Activated naive CD8-positive, alpha-beta T cell treated with anti-CD3 and anti-CD28 coated beads, Interleukin-2, amount 50 U/mL, for 24 hours (primary cell): ENCODE measurements at places on chromosomes 4 and X.

DNA sequence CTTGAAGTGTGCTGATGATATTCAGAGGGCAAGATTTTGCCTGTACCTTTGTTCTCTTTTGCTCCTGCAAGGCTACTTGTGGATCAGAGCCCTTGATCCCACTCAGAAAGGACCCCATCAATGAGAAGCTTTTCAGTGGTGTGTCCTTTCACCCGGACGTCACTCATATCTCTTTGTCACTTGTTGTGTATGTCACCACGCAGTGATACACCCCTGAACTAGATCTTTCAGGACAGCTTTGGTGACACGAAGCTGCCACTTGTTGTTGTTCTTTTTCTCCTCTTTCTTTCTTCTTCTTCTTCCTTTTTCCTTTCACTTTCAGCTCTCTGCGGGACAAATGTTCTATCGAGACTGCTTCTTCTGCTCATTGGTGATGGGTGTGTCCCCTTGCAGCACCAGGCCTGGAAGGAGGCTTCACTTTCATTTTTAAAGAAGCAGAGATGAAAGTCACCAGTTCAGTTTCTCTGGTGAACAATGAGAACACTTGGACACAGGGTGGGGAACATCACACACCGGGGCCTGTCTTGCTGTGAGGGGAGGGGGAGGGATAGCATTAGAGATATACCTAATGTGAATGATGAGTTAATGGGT is 83.6 kb downstream of the NBDY start:
- DNase-seq, result no peak

DNA sequence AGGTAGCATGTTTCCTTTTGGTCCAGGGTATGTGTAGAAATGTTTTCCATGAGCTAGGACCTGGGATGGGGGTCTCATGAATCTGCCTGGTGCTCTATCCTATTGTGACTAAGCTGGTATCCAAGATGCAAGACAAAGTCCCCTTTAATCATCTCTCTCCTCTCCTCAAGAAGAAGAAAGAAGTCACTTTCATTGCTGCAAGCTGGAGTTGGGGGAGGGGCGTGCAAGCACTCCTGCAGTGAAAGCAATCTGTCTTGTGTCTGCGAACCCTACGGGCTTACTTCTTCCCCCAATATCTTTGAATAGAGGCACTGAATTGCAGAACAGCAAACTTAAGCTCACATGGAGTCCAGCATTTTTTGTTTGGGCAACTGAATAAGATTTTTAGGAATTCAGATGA is 27.2 kb upstream of the GRPR start:
- DNase-seq, result no peak

DNA sequence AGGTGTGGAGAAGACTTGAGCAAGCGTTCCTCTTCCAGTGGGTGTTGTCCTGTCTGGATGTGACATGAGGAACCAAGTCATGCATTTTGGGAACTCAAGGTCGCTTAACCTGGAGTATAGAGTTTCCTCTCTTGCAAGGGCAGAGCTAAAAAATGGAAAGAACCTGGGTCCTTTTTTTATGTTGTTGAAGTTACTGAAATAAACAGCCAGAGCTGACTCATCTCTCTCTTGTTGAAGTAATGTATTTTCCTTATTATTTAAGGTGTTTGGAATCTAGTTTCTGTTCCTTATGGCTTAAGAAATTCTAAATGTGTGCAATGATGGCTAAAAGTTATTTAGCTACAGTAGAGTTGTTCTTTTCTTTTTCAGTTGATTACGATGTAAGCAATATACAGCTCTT is 314.5 kb downstream of the CAMK2D start:
- DNase-seq, result no peak

DNA sequence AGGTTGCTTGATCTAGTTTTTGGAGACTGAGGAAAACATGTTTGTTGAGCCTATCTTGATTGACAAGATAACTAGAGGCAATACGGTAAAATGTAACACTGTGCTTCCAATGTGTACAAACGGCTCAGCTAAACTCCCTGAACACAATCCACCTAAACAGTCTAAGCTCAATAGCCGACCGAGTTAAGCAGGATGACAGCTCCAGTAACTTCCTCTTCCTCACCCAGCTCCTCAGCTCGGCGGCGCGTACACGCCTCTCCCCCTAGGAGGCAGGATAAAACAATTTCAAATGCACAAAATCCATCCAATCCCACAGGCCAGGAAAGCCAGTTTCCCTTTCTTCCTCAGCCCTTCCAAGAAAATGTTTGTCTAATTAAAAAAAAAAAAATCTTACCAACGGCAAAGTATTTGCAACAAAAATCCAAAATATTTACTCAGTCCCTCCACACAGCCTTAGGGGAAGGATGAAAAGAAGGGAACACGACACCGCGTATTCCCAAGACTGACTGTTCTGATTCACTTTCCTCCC is 1.0 kb downstream of the CNOT6L start:
- DNase-seq, result peak; percentile 60

DNA sequence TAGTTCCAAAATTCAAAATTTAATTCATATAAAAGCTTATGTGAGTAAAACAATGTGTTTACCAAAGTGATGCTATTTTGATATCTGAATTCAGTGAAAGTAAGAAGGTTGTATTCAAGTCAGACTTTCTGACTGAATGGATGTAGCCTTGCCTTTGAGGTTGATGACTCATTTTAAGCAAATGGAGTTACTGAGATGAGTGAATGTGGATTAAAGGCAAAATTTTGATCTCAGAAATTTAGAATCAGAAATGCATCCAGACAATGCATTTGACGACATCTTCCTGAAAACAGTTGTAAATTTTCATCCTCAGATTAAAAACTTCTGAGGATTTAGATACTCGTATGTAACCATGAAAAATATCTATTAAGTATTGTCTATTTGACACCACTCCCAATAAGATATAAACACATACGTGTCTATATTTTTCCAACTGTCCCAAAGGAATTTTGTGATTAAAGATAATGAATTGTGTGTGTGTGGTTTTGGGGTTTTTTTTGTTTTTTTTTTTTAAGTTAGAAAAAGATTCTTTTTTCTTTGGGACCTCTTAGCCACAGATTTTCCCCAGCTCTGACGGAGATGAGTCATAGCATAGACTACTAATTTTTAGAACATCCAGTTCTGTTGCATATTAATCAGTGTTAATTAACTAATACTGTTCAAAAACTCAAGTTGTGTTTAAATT is 34.4 kb downstream of the NFKB1 start:
- no peak for DNase-seq

- peak; percentile 47 for DNase-seq
These were observed 4.9 kb upstream of the ZNF81 start for GRCh38 chrX:47831788-47832187.

- no peak for DNase-seq
These were observed 21.3 kb upstream of the BMP2K start for GRCh38 chr4:78754872-78755271.

- DNase-seq, result no peak
These were observed 56.1 kb downstream of the TRIML2 start for GRCh38 chr4:188053302-188053701.

DNA sequence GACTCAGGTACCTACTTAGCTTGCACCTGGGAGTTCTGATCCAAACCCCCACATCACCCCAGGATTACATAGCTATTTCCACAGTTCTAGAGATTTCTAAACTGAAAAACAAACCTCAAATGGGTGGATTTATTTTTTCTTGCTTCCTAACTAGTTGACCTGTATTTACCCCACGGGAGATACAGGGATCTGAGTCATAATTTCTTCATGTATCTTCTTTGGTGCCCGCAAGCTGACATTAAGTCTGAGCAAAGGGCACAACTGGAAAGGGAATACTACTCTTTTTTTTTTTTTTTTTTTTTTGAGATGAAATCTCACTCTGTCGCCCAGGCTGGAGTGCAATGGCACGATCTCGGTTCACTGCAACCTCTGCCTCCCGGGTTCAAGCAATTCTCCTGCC is 10.0 kb upstream of the ELOVL6 start:
- DNase-seq, result no peak
